ENCODE measurements at places on chromosomes 4 and X.

DNA sequence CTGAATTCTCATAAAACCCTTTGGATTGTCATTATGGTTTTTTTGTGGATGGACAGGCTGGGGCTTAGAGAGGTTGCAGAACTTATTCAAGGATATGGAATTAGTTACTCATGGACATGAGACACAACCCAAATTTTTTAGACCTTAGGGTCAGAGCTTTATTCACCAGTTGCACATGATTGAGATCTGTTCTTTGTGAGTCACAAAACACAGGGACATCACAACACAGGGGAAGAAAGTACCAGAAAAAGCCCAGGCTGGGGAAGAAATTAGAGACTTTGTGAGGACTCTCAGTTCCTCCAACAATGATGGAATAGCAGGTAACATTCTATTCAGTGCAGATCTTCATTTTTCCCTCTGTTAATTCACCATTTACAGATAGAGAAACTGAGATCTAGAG, 602.4 kb upstream of the CPEB2 start:
- DNase-seq = no peak

DNA sequence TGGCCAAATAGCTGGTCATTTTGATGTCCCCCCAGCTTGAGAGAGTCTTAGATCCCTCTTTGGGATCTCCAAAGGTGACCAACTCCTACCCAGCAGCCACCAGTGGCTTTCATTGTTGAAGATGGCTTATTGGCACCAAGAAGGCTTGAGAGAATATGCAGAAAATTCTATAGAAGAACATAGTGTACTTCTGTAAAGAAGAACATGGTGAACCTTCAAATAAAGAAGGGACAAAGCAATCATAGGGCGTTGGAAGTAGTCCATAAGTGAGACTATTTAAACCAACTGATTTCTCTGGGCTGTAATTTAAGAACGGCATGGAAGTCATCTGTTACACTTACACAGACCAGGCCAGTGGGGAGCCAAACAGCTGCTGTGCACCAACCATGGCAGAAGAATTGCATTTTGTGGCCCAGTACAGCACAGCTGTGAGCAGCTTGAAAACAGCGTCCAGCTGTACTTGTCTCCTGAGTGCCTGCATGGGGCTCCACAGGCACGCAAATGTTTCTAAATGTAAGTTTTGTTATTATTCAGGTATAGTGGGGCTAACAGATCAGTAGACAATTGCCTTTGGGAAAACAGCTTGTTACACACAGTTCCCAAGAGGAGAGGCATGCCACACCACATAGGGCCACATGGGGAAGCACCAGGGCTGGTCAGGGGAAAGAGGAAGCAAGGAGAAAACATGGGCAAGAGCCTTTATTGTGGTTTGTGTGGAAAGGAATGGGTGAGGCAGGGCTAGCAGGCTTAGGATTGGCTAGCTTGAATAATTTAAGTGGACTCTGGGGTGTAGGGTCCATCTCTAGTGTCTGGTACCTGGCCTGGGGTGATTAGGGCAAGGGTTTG, 125.0 kb downstream of the ARHGAP6 start:
- DNase-seq = no peak

DNA sequence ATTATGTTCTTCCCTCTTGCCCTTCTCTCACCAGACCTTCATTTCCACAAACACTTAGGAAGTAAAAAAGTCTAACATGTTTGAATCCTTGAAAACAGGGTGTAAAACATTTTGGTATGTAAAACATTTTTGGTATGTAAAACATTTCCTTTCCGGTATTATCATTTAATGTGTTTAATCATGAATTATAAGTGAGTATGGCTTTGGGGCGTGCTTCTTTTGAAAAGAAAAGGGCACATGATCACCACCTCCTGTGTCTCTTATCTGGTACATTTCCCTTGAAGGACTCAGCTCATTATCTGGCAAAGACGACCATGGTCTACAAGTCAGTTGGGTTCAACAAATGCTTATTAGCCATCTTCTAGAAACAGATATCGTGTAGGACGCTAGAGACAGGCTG, 283.6 kb downstream of the FRMPD4 start:
- DNase-seq = no peak

DNA sequence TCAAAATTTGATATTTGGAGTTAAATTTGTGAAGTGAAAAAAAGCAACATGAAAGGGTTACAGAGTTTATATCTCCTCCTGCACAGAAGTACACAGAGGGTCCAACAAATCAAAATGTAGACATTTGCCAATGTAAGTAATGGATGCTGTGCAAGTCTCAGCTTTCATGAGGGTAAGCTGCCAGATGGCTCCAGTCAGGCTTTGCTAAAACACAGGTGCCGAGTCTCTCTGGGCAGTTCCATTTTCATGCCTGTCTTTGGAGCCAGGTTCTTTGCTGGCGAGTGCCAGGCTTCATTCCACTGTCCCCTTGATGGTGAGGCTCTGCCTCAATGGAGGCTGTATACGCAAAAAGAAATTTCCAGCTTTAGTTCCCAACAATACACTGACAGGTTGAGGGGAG, 27.9 kb downstream of the SLC4A4 start:
- no peak for DNase-seq

DNA sequence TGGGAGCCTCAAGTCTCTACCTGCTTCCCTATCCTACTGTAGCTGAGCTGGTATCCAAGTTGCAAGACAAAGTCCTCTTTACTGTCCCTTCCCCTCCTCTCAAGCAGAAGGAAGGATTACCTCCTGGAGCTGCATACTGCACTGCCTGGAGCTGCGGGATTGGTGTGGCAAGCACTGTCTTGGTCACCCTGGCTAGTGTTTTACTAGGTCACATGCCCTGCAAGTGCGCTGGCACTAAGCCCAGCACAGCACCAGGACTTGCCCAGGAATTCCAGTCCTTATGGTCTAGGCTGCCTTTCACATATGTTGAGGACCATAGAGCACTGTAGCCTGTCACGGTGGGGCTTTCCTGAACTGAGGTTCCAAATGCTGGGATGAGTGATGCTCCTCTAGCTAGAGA, 227.3 kb upstream of the ZC4H2 start:
- DNase-seq = no peak

GRCh38 chrX:125096870-125097269, 222.8 kb upstream of the TEX13C start:
- no peak for DNase-seq

GRCh38 chr4:106454021-106454420, 85.4 kb upstream of the GIMD1 start:
- no peak for DNase-seq

- DNase-seq = no peak
Measured at GRCh38 chr4:53716011-53716410, 124.7 kb upstream of the LNX1 start.

Data from SIG-M5 (cell line).